ENCODE measurements at places on chromosomes 12 and 14.

- no peak for DNase-seq
These were observed 392.7 kb downstream of the GALC start for GRCh38 chr14:87600240-87600639.

DNA sequence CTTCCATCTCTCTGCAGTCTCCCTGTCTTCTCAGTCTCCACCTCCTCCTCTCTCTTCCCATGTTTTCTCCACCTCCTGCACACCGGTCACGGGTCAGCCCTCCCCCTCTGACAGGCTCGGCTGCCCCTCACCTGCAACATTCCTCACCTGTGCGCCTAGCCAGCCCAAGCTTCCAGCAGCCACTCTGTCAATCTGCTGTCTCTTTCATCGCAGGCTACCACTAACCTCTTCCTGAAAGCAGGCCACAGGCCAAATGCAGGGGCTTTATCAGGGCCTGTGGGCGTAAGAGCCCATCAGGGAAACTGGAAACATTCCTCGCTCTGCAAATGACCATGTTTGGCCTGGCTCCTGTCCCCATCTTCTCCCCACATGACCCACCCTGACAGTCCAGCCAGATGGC is 34.5 kb downstream of the CMKLR1 start:
- DNase-seq, result no peak

DNA sequence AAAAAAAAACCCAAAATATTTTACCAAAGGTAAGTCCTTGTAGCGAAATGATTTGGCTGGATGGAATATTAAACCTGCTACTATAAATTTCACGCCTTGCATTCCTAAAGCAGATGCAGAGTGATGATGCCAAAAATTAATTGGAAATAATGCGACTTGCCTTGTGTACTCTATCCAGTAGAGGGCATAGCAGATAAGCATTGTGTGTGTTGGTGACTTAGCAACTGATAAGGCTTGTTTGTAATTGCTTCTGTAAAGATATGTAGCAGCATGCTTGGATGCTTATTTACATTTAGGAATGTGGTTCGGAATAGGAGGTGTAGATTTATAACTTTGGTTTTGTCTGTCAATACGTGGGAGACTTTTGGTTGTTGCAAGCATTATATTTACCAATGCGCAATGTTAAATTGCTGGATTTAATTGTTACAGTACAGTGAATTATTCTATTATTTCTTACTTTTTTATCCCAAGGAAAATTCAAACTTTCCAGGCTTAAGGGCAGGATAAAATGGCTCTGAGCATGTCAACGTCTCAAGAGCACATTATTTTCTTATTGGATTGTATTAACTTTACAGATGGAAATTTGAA is 80.5 kb downstream of the TMEM260 start:
- DNase-seq, result no peak

DNA sequence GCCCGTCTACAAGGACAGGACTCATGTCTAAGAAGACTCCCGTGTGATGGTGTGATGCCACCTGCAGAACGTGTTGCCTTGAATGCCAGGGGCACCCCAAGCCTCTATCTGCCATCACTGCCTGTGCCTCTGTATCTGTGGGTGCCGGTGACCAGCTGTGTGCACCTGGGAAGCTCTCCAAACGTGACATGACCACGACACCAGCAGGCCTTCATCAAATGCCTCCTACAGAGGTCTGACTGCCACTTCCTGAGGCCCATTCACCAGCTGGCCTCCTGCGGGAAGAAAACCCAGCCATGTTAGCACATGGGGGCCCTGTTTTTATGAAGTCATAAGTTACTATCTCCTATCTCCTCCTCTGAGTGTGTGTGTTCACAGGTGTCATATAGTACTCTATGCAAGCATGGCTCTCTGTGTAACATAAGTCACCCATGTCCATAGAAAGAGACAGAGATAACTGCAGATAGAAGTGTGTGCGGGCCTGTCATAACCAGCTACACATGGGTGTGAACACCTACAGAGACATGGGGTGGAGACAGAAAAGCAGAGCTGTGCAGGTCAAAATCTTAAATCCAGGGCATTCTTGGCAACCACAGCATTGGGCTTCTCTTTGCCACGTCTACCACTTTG is 18.3 kb upstream of the SERPINA4 start:
- no peak for DNase-seq

DNA sequence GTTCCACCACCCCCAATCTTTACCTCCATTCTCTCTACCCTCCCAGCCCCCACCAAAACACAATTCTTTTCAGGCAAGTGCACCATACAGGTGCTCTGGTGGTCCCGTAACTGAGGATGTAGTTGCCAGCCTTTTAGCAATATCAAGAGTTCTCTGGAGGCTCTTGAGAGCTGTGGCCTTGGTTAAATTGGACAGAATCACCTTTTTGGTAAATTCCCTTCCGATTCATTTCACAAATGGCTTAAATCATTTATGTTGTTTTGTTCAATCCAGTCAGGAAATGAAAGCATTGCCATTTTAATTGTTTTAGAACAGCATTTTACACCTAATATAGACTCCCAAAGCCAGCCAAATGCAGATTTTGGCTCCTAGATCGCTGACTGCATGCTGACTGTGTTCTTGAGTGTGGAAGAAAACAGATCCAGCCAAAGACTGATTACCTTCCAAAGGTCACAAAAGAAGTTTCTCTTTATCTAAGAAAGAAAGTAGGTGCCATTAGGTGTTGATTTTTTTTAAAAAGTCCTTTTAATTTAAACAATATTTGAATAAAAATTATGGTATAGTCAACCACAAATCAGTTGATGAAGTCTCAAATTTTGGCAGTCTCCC is 25.6 kb downstream of the CRADD start:
- DNase-seq, result no peak

DNA sequence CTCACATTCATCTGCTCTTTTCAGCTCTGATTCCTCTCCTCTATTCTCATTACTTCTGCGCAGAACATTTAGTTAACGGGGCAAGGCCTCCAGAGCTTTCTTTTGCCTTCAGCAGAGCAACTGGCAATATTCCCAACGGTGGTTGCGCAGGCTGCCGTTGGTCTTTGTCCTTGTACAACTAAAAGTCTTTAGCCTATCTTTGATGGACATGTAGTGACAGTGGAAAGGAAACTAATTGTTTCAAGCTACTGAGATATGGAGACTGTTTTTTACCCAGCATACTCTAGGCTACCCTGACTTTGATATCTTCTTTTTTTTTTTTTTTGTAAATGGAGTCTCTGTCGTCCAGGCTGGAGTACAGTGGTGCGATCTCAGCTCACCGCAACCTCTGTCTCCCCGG is 12.6 kb downstream of the R3HDM2 start:
- no peak for DNase-seq

DNA sequence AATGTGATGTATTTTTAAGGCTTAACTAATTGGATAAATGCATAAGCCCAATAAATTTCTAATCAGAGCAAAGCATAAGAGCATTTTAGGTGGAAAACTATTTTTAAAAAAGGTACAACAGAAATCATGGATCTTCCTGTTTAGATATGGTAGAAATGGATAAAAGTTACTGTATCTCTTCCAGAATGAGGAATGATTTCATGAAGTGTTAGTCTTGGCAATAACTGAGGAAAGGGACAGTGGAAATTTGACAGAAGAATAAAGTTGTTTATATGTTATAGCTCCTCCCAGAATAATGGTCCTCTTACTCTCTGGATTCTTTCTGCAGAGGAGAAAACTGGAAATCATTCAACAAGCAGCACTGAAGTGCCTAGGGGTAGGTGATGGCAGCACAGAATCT is 32.4 kb upstream of the BMAL2 start:
- no peak for DNase-seq

DNA sequence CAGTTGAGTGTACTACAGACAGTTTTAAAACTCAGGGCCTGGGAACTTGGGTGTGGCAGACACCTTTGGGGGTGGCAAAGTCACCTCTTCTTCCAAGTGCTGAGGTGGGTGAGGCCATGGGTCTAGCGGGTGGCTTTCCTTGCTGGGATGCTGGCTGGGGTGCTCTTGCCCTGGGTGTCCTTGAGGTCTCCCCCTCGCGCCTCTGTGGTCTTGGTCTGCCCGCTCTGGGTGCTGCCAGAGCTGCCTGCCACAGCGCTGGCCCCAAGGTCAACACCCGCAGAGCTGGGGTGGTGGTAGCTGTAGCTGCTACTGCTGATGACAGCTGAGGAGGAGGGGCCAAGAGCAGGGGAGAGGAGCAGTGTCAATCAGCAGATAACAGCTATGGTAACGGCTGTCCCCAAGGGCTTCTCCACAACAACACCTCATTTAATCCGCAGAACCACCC is 6.8 kb downstream of the KRT74 start:
- DNase-seq, result no peak

GRCh38 chr14:92121207-92121669 is 268 bp downstream of the NDUFB1 start:
- no peak for DNase-seq

GRCh38 chr12:7642876-7643309 is 22.8 kb downstream of the APOBEC1 start:
- DNase-seq, result no peak

Data from SW 1271 (cell line).